T-helper 2 cell (primary cell): ENCODE measurements at places on chromosomes 4 and X.

GRCh38 chr4:184434501-184435066, 39.8 kb downstream of the IRF2 start:
- no peak for DNase-seq

- no peak for DNase-seq
These were observed 37.6 kb downstream of the EFHC2 start for GRCh38 chrX:44305921-44306320.

- DNase-seq = no peak
These were observed 116.5 kb downstream of the UCHL1 start for GRCh38 chr4:41373221-41373620.

DNA sequence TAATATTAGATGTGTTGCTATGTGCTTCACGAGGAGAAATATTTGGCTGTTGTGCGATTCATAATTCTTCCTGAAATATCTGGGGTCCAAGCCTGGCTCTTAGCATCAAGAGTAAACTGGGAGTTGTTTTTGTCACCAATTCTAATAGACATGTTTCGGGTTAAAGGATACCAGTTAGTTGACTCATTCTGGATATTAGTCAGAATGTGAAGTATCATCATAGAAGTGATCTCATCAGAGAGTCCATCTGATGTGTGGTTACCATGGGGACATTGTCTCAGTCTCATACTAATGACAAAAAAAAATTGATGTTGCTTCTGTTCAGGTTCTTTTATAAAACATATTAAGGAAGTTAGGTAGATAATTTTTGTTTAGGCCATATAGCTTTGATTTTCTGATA, 57.2 kb upstream of the MTMR1 start:
- DNase-seq = no peak

- DNase-seq = no peak
These were observed 64.7 kb upstream of the CTSO start for GRCh38 chr4:156018383-156018782.

DNA sequence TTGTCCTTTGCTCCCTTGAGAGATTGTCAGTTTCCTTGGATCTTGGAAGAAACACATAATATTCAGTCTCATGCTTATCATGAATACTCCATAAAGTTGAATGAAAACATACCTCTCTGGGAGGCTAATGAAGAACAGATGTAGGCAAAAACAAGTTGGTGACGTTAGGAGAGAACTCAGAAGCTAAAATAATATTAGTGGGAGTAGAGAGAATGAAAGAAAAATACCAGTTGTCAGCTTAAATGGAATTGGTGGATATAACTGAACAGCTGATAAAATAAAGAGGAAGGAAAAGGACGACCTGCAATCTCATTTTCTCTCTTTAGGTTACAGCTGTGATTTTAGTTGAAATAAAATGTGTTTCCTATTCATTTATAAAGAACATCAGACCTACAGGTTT, 124.8 kb downstream of the SNCA start:
- DNase-seq = no peak

GRCh38 chr4:153572609-153573008, 106.4 kb downstream of the TMEM131L start:
- no peak for DNase-seq

DNA sequence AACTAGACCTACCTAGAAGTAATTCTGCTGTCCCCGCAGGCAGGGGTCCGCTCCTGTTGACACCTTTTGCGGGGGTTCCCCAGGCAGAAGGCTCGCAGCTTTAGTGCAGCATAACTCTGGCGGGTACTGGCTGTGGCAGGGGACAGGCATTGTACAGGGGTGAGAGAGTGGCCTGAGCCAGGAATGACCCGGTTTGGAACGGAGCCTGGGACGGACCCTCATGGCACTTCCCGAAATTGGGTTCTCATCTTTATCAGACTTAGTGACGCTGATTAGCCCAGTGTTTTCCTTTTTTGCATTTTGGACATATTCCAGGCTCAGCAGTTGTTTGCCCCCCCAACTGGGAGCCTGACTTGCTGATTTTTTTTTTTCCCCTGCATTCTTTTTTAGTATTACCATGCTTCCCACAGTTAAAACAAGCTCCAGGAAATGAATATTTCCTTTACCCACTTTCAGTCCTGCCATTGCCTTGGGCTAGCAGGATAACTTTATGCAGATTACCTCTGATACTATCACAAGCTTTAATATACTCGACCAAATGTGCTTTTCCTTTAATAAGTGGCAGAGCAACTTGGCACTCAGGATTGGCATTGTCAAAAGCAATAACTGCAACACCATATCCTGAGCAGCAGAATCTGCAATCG, 55.8 kb upstream of the WDR1 start:
- DNase-seq = no peak

- no peak for DNase-seq
These were observed 8.5 kb downstream of the COL25A1 start for GRCh38 chr4:109294006-109294405.

DNA sequence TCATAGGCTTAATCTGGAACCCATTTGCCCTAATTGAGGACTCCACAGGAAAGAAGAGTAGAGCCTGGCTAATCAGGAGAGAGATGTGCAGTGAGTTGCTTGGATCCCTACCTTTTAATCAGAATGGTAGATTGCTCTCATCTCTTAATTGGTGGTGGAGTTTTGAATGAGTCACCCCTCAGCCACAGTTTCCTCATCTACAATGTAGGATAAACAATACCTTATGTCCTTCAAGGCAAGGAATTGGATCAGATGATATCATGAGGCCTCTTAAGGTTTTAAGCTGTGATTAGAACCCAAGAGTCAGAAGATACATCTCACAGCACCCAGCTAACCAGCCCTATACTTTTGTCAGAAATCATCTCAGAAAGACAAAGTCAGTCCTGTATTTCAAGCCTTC, 39.1 kb downstream of the PDGFRA start:
- no peak for DNase-seq

GRCh38 chrX:49656533-49656932, 39.3 kb downstream of the PAGE1 start:
- no peak for DNase-seq

GRCh38 chr4:99468889-99469288, 33.7 kb upstream of the ADH7 start:
- no peak for DNase-seq

GRCh38 chr4:10161146-10161545, 44.5 kb upstream of the WDR1 start:
- DNase-seq = no peak

- DNase-seq = no peak
These were observed 24.0 kb downstream of the NPY5R start for GRCh38 chr4:163367651-163368050.

DNA sequence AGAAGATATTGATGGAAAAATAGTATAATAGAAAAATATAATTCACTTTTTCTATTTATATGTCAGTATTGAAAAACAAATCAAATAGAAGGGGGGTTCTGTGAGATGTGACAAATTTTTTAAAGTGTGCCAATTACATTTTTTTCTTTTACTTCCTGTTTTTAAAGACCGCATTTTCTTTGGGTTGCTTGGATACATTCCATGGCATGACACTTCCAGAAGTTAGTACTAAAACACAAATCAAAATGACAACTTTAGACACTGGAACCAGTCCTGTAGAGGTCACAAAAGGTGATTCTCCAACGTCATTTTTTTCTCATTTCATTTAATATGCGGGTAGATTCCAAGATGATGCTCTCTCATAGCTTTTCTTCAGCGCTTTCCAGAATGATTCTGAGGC, 116.2 kb upstream of the GNPDA2 start:
- DNase-seq = no peak

- no peak for DNase-seq
These were observed 113.1 kb downstream of the SHROOM4 start for GRCh38 chrX:50700921-50701320.

- no peak for DNase-seq
These were observed 197.6 kb downstream of the ASB9 start for GRCh38 chrX:15072259-15072658.

GRCh38 chr4:95494186-95494585, 54.6 kb downstream of the UNC5C start:
- no peak for DNase-seq

GRCh38 chr4:24551492-24552289, 32.7 kb downstream of the DHX15 start:
- no peak for DNase-seq

DNA sequence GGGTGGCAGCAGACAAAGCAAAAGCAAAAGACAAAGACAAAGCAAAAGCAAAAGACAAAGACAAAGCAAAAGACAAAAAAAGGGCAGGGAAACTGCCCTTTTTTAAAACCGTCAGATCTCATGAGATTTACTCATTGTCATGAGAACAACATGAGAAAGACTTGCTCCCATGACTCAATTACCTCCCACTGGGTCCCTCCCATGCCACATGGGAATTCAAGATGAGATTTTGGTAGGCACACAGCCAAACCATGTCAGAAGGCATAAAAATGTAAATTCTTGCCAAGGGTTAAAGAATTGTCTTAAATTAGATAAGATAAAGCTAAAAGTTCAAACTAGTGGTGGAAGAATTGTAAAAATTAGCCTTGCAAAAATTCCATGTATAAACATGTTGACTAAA, 419.7 kb downstream of the TRAM1L1 start:
- DNase-seq = no peak

- DNase-seq = no peak
These were observed 20.7 kb downstream of the HHIP start for GRCh38 chr4:144666539-144667175.

- DNase-seq = no peak
These were observed 75.8 kb upstream of the IQCM start for GRCh38 chr4:149891426-149891825.

- DNase-seq = no peak
These were observed 137.6 kb upstream of the ESX1 start for GRCh38 chrX:104392350-104392749.

DNA sequence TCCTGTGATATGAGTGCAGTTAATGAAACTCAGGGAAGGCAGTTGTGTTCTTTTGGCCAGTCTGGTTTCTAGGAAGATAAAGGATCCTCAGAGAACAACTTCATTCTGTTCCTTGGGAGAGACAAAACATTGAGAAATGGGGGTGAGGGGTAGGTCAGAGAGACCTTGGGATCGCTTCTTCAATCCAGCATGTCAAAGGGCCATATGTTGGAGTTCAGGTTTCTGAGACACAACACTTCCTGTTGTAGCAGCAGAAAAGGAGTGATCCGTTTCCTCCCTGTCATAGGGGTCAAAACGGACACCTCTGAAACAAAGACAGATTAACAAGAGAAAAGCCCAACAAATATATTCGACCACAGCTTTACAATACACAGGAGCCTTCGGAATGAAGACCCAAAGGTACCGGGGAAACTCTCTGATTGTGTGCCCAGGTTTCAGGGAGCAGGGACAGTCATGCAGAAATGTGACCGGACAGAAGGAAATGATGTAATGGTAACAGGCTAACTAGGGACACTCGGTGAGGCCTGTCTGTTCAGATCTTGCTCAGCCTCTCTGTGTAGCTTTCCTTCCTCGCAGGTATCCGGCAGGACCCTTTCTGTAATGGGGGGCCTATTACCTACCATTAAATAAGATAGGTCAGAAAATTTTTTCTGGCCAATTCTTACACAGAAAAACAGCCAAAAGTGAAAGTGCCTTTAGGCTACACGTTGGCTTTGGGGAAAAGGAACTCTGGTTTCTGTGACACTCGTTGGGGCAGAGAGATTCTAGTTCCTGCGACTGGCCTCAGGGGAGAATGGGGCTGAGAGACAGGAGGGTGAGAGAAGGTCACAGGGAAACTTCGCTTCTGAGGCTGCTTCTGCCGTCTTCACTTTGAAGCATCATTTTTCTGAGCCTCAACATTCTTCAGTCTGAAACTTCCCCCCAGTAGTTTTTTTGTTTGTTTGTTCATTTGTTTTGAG, 103.3 kb upstream of the TLR3 start:
- DNase-seq = no peak

DNA sequence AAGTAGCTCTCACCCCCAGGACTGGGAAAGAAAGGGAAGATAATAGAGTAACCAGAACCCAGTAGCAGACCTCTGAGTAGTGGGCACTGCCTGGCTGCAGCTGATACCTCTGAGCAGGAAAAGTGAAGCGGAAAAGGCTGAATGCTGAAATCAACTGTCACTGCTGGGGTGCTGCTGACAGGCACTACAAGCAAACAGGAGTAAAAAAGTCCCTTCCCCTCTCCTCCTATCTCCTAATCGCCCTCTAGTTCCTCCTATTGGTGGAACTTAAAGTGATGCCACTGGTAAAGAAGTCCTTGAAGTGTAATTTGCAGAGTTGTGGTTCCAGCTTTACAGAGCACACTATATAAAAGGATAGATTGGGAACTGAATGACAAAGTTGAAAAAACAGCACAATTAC, 32.8 kb upstream of the GLRB start:
- no peak for DNase-seq

GRCh38 chr4:8672486-8672885, 79.9 kb downstream of the CPZ start:
- DNase-seq = no peak

DNA sequence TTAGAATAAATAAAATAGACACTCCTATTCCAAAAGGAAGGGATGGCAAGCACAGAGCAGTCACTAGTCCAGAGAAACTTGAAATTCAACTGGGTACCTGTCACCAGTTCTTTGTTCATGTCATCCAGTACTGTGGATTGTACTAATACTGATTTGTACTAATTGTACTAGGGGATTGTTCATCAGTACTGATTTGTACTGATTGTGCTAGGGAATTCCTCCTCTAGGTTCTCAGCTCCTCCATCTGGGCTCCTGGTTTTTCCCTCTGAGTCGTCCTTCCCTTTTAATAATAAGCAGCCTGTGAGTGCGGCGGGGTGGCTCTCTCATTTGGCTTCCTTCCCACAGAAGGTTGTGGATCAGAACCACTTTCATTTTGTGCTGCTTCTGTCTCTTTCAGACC, 31.0 kb upstream of the SOD3 start:
- DNase-seq = no peak

GRCh38 chrX:87167841-87168240, 349.8 kb upstream of the KLHL4 start:
- no peak for DNase-seq

- DNase-seq = no peak
These were observed 23.1 kb downstream of the SEL1L3 start for GRCh38 chr4:25839687-25840086.

DNA sequence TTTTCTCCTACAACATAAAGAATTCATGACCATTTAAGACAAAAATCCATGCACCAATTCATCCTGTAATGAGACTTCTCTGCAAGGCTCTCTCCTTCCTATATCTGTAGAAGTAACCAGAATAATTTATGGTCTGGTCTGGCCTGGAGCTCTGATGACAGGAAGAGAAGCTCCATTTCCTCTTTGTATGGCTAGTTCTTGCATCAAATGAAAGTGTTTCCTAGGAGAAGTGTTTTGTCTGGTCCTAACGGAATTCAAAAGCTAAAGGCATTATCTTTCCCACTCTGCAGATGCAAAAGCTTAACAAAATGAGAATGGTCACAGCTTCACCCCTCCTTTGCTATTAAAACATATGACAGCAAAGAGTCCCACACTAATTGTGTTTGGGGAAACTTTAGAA, 55.1 kb downstream of the SPATA18 start:
- no peak for DNase-seq
